Stimulated activated CD8-positive, alpha-beta memory T cell treated with anti-CD3 and anti-CD28 coated beads, Interleukin-7, amount 100 ng/mL, for 4 hours (primary cell): ENCODE measurements at places on chromosomes 5 and 9.

- DNase-seq, result no peak
These were observed 3.7 kb downstream of the TMEM245 start for GRCh38 chr9:109115931-109116526.

DNA sequence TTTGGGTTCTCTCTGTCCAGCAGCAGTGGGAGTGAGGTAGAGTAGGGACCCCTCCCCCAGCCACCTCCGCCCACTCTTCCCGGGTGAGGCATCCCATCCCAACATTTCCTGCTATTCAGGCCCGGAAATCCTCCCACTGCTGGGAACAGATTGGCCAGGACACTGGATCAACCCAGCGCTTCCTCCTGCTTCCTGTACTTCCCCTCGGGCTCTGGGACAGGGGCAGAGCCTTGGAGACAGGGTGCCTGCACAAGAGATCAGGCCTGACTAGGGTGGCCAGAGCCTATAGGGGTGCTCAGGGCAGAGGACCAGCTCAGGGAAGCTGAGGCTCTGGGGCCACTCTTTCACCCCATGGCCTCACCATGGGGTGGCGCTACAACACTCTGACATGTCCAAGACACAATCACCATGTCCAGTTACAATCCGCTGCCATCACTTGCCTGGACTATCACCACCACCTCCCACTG lies 14.5 kb downstream of the SH2D3C start:
- DNase-seq, result no peak

DNA sequence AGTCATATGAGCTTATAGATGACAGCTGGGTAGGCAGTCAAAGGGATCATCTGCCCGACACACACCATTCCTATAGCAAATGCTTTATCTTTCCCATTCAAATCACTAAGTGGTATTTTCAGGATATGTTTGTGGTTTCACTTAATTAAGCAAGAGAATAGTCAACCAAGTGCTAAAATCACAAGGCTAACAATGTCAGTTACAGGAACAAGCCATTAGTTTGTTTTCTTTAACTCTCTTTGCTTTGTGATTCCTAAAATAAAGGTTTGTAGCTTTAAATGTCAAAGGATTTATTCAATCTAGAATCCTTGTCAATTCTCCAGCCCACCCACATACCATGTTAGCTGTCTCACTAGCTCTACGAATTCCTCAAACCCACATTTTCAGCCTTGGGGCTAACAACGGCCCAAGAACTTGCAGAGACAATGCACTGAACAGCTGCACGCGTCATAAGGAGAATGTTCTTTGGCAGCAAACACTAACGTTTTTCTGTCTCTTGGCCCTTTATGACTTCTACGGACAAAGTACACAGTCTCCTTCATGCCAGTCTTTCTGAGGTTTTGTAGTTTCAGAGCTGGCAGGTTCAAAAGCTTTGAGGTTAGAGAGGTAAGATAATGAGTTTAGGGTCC lies 56.6 kb downstream of the ELAVL2 start:
- no peak for DNase-seq

DNA sequence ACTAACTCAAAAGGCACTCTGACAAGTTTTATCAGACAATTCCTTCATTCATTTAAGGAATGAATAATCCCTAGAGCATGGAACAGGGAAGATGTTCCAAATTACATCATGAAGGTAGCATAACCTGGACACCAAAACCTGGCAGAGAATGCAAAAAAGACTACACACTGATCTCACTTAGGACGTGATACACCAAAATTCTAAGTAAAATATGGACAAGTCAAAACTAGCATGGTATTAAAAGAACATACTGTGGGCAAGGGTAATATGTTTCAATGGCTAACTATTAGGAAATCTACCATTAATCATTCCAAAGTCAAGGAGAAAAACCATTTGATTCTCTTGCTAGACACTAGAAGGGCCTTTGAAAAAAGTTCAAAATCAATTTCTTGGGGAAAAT lies 176.5 kb downstream of the HSPA4 start:
- no peak for DNase-seq

- no peak for DNase-seq
These were observed 31.2 kb upstream of the CEP120 start for GRCh38 chr5:123454259-123454911.

GRCh38 chr5:125970631-125971307 lies 452.4 kb upstream of the GRAMD2B start:
- DNase-seq, result no peak

- no peak for DNase-seq
These were observed 52.5 kb upstream of the SEMA6A start for GRCh38 chr5:116626945-116627679.
